Activated effector memory CD4-positive, alpha-beta T cell treated with Interleukin-2 at 50 U/mL for 16 hours (primary cell): ENCODE measurements at places on chromosomes 1 and 21.

- no peak for DNase-seq
Measured at GRCh38 chr1:239995281-239995680, 96.4 kb upstream of the FMN2 start.

- no peak for DNase-seq
Measured at GRCh38 chr1:5223206-5223605, 568.8 kb downstream of the AJAP1 start.

DNA sequence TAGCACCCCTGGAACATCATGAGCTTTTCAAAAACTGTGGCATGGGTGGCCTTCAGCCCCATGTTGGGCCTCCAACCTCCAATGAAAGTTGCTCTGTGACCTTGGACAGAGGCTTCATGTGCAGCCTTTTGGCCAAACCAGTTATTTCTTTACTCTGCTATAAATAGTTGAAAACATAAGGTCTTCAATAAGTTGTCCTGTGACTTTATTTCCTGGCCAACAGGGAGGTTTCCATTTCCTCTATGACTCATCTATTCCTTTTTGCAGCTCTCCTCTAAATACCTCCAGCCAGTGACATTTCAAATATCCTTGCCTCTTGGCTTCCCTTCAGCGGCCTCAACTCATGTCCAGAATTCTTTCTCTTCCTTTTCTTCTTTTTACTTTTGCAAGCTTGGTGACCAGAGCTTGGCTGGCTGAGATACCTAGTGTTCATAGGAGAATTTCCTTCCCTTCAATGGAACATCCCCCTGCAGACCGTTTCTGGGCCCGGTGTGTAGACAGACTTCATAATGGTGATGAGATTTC lies 22.7 kb upstream of the TRIM67 start:
- no peak for DNase-seq

DNA sequence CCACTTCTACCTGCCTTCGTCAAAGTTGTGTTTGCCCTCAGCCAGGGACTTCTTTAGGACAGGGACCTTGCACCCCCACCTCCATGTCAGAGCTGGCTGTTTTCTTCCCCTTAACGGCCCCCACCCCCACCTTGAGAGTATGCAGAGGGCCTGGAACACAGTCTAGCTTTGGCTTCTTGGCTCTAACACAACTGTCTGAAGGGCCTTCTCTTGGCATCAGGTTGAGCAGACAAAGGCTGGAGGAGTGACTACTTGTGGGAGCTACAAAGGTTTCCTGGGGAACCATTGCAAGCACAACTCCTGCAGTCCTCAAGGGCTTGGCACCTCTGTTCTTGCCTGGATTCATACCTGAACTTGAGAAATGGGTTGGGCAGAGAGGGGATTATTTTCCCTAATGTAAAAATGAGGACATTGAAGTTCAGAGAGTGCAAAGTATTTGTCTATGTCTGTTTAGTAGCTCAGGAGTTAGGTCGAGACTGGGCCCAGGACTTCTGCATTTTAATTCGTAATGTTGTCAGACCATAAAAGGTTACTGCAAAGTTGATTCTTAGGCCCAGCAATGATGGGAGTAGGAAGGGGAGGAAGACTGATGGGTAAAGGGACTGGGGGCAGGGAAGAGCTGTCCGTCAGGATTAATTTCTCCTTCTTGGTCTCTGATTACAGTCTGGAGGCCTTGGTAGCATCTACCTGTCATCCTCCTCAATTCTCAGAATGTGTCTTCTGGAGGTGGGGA lies 2.6 kb downstream of the CYP4B1 start:
- no peak for DNase-seq

- DNase-seq, result no peak
Measured at GRCh38 chr1:175197531-175197930, 5.0 kb upstream of the KIAA0040 start.

DNA sequence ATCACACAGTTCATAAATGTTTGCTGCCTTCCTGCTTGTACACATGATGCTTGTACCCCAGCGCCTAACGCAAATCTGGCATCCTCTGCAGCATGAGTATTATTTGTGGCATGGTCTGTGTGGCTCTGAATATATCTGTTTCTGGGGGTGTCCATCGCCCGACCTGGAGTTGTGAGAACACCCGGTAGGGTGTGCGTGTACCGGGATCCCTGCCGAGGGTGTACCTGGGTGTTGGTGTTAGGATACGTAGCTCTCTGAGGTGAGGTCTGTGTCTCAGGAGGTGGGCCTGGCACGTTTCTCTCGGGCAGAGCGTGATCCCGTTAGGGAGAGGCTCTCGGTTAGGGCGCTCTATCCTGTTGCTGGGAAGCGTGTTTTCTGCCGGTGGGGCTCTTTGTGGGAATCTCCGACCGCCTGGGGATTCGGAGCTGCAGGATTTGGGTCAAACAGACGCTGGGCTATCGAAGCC lies 10.4 kb upstream of the CDC20 start:
- DNase-seq, result no peak

- DNase-seq, result no peak
Measured at GRCh38 chr1:165395478-165395877, 39.0 kb upstream of the LMX1A start.

GRCh38 chr1:242139442-242139841 lies 140.5 kb upstream of the MAP1LC3C start:
- DNase-seq, result no peak

- no peak for DNase-seq
Measured at GRCh38 chr1:74246315-74246714, 11.1 kb downstream of the TNNI3K start.

DNA sequence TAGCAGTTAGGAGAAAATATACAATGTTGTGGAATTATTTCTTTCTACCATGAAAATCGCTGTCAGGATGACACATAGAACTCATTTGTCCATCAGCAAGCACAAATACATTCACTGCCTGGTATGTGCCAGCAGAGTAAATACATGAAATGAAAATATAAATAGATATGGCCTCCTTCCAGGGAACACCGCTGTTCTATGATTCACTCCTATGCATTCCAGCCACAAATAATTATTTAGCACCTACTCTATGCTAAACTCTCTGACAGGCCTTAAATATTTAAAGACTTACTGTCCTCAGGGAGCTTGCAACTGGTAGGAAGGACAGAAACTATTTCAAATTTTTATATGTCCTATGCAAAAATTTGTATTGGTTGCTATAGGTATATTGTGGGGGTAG lies 975.0 kb upstream of the NCAM2 start:
- no peak for DNase-seq

- no peak for DNase-seq
Measured at GRCh38 chr1:211653293-211653692, 22.1 kb downstream of the NEK2 start.

DNA sequence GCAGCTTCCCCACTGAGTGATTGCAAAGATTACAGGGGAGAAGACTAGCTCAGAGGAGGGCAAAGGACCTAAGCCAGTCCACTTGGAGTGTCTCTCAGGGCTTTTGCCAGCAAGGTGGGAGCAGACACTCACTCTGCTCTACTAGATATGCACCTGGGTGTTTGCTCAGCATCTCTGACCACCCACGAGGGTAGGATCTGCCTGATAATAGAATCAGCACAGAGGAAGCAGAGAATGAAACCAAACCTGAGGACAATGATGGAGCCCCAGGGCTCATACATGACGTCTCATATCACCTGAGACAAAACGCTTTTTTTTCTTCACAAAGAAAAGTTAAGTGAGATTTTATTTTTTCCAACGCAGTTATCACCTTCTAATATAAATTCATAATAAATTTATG lies 79.4 kb downstream of the RRAGC start:
- DNase-seq, result no peak

DNA sequence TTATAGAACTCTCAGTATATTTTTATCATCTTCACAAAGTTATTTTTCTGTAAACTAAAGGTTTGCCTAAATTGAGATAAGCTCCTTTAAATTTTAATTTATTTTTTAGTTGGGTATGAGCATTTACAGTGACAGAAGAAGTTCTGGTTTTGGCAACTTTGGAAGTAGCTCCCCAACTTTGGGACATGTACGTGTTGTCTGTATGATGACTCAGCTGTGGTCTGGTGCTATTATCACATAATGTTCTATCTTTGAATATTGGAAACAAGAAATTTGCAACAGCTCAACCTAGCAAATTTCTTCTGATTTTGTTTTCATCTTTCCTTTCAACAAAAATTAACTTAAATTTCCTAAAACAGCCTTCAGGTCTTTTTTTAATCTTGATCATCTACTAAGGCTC lies 46.6 kb upstream of the C1orf105 start:
- no peak for DNase-seq

DNA sequence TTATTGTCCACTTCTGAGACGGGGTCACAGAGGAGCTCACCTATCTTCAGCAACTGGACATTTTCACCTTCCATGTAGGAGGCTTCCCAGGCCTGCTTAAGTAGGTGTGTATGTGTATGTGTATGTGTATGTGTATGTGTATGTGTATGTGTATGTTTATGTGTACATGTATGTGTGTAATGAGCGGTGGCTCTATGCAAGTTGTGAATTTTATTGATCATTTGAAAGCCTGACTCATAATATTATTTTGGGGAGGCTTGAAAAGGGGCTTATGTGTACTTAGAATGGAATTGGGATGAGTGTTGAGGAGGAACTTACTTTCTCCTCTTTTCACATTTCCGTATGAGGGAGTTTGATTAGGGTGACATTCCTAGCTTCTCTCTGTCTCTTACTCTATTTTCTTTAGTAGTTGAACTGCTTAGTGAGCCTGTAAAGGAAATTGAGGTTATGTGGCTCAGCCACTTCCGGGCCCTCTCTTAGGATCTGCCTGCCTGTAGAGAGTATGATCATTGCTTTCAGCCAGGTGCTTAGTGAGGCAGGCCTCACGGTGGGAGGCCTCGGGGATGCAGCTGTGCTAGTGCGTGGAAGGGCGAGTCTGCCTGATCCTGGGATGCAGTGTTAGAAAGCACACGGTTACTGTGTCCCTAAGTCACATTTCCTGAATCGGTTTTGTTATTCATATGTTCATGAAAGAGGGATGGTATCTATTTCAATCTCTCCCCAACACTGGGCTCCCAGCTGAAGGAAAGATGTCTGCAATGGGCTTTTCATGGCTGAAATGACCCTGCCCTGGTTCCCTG lies 61.0 kb downstream of the IER5 start:
- peak; percentile 64 for DNase-seq

- DNase-seq, result no peak
Measured at GRCh38 chr1:27603309-27603680, 649 bp downstream of the AHDC1 start.

GRCh38 chr1:6859415-6860343 lies 74.4 kb downstream of the CAMTA1 start:
- DNase-seq, result no peak

DNA sequence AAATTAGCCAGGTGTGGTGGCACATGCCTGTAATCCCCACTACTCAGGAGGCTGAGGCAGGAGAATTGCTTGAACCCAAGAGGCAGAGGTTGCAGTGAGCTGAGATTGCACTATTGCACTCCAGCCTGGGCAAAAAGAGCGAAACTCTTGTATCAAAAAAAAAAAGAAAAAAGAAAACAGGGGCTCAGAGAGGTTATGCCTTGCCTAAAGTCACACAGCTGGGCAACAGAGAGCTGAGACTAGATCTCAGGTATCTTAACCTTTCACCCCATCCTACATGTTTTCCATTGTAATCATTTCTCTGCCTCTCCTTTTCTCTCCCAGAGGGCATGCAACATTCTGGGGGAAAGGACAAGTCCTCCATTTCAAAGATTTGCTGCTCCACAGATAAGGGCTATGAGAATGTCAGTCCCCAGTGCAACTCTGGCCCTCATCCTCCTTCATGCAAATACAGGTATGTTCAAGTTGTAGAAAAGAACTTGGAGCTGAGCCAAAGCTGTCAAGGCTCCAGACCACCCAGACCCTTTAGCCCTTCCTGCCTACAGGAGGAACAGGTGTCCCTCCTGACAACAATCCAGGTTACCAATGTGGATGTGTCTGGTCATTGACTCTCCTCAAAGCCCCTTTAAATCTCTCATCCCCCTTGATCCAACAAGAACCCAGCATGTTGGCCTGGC lies 6.9 kb downstream of the SLC9A1 start:
- no peak for DNase-seq

DNA sequence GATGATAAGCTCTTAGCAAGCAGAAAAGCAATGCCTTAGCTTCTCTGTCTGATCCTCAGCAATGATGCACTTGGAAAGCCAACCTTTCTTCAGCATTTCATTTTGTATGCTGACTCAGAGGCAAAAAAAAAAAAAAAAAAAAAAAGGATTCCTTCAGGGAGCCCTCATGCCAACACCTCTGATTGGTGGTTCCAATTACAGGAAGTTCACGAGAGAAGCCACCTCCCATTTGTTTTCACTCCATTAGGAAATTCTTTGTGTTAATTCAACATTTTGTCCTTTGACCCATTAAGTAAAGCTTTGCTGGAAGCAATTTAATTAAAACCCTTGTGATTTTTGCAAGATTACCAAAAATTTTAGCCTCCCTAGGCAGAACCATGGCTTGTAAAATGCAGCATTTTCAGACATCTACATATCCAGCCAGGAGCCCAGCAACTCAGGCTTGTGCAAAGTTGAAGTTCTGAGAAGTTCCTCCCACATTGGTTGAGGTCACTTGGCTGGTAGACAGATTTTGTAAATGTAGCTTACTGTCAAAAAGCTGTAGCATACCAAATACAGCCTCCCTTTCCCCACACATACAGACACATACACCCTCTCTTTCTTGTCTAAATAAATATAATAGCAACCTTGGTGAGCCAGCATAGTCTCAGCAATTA lies 27.1 kb upstream of the VTCN1 start:
- no peak for DNase-seq

GRCh38 chr1:218946147-218946546 lies 227.5 kb upstream of the LYPLAL1 start:
- no peak for DNase-seq

DNA sequence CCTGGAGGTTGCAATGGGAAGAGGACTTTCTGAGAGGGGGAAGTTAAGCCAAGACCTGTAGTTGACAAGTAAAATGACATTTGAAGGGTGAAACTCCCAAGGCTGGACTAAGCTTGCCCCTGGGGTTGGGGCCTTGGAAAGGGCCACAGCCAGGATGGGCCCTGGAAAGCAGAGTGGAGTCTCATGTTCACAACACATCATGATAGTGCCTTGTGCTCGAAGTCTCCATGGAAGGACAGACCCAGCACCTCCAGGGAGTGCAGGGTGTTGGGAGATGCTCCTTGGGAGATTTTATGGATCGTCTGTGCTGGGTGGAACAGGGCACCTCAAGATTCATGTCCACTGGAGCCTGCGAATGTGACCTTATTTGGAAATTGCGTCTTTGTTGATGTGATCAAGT lies 55.6 kb upstream of the ACTRT2 start:
- DNase-seq, result no peak

GRCh38 chr1:3038113-3038551 lies 16.9 kb downstream of the ACTRT2 start:
- no peak for DNase-seq

GRCh38 chr1:84299536-84300170 lies 1.9 kb upstream of the SAMD13 start:
- DNase-seq, result no peak

- DNase-seq, result no peak
Measured at GRCh38 chr21:40924641-40925040, 77.7 kb upstream of the DSCAM start.
